Activated CD8-positive, alpha-beta memory T cell treated with anti-CD3 and anti-CD28 coated beads, Interleukin-2, amount 50 U/mL, for 48 hours (primary cell): ENCODE measurements at places on chromosomes 3 and 15.

- peak; percentile 51 for DNase-seq
These were observed 2.3 kb downstream of the GORASP1 start for GRCh38 chr3:39104961-39105686.

DNA sequence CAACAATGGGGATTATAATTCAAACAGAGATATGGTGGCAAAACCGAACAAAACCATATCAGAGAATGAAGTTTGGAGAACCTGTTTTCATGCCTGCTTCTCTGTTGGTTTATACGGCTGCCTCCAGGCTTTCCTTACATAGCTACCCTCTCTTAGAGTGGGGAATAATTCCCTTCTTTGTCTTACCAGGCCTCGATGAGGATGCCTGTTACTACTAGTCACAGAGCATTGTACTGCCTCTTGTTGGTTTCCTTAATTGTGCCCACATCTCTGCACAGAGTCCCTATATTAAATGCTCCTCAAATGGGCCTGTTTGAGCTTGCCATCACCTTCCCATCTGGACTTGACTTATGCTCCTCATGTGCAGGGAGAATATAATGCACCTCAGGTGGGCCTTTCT lies 92.9 kb downstream of the NCEH1 start:
- no peak for DNase-seq

GRCh38 chr3:127442506-127442905 lies 148.0 kb downstream of the TPRA1 start:
- no peak for DNase-seq

DNA sequence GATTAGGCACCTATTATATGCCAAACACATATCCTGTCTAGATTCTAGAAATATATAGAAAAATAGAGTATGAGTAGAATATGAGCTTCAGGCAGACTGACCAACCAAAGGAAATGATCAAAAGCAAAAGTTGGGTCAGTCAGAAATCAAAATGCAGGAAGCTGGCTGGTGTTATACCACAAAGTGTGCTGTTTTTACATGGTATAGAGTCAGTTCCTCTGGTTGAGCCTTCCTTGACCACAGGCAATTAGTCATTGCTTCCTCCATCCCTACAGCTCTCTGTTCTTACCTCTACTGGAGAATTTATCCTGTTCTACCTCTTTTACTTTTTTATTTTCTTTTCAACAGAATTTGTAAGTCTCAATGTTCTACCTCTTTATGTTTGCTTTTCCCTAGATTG lies 149.8 kb downstream of the TMCO5A start:
- DNase-seq: no peak

DNA sequence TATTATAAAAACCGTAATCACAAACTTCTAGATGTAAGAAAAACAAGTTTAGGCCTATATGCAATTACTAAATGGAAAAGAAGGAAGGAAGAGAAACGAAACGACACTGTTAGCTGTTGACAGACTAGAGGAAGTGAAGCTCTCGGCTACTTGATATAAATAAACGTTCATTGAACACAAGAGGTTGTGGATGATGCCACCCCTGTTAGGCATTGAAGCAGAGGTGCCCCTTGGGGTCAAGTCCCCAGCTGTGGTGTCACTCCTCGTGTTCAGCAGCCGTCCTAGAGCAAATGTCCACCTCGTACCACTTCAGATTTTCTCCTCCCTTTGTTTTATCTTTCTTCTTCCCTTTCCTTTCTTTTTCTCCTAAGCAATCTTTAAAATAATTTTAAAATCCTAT lies 146.5 kb upstream of the UBE2E1 start:
- DNase-seq: no peak

DNA sequence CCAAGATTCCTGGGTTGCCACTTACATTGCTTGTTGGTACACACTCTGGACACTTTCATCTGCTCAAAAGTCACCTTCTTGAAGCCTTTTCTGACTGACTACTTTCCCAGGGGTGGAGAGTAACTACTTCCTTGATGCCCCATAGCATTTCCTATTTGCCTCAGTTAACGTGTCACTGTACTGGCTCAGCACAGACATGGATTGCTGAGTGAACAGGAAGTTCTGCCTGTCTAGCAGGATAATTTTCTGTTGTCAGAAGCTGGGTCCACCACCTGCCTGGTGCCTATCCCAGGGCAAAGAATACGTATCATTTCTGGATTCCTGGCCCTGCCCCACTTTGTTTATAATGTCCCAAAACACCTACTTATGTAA lies 15.3 kb upstream of the ABHD17C start:
- no peak for DNase-seq

DNA sequence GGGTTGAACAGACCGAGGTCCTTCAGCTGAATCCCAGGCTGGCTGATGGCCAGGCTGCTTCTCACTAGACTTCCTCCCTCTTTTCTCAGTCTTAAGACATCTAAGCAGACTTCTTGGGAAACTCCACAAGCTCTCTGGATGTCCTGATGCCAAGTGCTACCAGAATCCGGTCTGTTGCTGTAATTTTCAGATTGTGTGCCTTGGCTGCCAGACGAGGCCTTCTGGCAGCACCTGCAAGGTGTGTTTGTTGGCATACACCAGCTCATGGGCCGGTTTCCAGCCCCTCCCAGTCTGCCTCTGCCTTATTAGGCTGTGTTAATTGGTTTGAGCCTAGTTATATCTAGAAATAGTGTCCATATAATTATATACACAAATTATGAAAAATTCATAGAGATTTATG lies 120.6 kb downstream of the TNIK start:
- no peak for DNase-seq

- DNase-seq: no peak
These were observed 691 bp upstream of the HDGFL3 start for GRCh38 chr15:83208367-83208661.

DNA sequence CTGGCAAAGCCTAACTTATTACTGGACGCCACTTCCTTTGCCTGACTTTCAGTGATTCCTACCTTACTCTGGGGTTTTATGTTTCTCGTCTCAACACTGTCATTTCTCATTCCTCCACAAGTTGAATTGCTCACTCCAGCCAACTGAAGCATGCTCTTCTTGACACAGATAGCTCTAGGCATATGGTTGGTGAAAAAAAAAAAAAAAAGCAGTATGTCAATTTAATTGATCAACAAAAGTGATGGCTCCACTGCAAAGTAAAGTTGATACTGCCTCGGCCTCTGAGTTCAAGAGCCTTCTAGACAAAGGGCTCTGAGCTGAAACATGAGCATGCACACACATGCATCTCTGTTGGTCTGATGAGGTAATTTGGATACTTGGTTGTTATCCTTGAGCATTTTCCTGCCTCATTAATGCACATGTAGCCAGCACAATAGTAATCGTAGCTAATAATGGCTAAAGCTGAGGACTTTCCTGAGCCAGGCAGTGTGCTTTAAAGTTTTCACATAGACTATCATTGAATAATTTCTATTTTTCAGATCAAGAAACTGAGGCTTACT lies 21.4 kb upstream of the UBE2Q2 start:
- no peak for DNase-seq

- no peak for DNase-seq
These were observed 1121.4 kb upstream of the ALCAM start for GRCh38 chr3:104245261-104245660.
